ENCODE measurements at places on chromosomes 1 and 21. TPM values are rescaled to one million over a fixed set of nuclear protein-coding genes. Genes with fewer than 3 reads are reported as not detected.

GRCh38 chr1:27535386-27535785, 45.4 kb upstream of the WASF2 start:
- no peak for DNase-seq

The ASPM gene
- 5.3 TPM for polyA plus RNA-seq

GRCh38 chr1:222543817-222544216, 4.1 kb downstream of the HHIPL2 start:
- no peak for DNase-seq

The SPAG17 gene
- 0.52 TPM for polyA plus RNA-seq

DNA sequence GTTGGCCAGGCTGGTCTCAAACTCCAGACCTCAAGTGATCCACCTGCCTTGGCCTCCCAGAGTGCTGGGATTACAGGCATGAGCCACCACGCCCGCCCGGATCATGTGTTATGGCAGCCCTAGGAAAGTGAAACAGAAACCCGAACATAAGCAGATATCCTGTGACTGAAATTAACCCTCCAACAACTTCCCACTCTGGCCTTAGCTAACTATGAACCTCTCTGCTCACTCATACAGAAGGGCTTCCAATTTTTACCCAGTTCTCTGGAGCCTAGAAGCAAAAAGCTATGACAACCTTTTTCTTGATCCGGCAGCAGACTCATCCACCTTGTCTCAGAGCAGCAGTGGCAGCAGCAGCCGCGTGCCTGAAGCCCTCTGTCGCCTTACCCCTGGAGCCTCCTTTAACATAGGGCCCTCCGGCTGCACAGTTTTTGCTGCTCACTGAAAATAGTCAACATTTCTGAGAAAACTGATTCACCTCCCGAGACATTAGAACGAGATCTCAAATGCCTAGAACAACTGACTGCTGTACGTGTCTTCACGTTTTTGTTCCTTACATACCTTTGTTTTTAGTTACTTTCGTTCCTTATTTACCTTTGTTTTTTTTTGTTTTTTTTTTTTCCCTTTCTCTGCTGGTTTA, 9.3 kb downstream of the CBR1 start:
- no peak for DNase-seq
